ENCODE measurements at places on chromosomes 3 and 15.

DNA sequence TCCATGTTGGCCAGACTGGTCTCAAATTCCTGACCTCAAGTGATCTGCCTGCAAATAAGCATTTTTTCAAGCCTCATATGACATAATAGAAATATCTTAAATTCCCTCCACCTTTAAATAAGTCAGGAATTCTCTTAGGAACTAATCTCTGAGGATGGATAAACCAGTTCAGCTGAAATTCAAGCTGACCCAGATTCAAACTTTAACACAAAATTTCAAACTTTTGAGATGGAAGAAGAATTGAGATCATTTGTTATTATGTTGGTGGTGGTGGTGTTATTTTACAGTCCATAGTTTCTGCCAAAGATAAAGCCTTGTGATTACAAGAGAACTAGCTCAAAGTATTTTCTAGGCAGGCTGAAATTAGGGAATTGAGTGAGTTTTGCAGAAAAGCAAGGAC lies 85.5 kb downstream of the SSR3 start:
- DNase-seq, result no peak

GRCh38 chr3:150161011-150161410 lies 190.3 kb upstream of the PFN2 start:
- DNase-seq, result no peak

- no peak for DNase-seq
Observed at GRCh38 chr3:67192466-67192865, 194.4 kb downstream of the KBTBD8 start.

- no peak for DNase-seq
Observed at GRCh38 chr3:64578062-64578770, 109.6 kb downstream of the ADAMTS9 start.

- DNase-seq, result peak; percentile 61
Observed at GRCh38 chr3:42164656-42165055, 73.5 kb downstream of the TRAK1 start.

- no peak for DNase-seq
Observed at GRCh38 chr3:101017017-101017416, 23.8 kb upstream of the ABI3BP start.

- peak; percentile 88 for DNase-seq
Observed at GRCh38 chr15:72199721-72200212, 2.2 kb upstream of the GRAMD2A start.

GRCh38 chr3:125381743-125382142 lies 6.6 kb upstream of the ZNF148 start:
- DNase-seq, result no peak

GRCh38 chr3:177827511-177828207 lies 630.4 kb upstream of the TBL1XR1 start:
- no peak for DNase-seq

DNA sequence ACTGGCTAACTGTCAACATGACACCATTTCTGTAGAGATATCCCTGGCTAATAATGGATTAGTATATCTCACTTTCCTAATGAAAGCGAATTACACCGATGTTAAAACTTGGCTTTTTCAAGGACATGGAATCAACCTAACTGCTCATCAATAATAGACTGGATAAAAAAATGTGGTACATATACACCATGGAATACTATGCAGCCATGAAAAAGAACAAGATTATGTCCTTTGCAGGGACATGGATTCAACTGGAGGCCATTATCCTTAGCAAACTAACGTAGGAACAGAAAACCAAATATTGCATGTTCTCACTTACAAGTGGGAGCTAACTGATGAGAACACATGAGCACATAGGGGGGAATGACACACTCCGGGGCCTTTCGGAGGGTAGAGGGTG lies 62.6 kb downstream of the ZIC1 start:
- DNase-seq, result no peak

DNA sequence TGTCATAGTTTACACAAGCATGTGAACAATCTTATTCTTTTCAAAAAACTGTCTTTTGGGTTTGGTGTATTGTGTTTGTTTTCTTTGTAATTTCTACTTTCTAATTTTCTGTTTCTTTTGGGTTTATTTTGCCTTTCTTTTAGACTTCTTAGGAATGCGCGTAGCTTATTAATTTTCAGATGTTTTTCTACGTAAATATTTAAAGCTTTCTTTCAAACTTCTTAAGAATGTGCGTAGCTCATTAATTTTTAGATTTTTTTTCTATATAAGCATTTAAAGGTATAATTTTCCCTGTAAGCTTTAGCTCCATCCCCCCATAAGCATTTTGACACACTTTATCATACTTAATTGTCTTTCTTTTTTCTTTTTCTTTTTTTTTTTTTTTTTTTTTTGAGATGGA lies 55.2 kb downstream of the RAD54L2 start:
- no peak for DNase-seq

- DNase-seq, result no peak
Observed at GRCh38 chr3:141642215-141642614, 95.9 kb upstream of the RNF7 start.

- no peak for DNase-seq
Observed at GRCh38 chr3:14787630-14788029, 31.1 kb upstream of the FGD5 start.

DNA sequence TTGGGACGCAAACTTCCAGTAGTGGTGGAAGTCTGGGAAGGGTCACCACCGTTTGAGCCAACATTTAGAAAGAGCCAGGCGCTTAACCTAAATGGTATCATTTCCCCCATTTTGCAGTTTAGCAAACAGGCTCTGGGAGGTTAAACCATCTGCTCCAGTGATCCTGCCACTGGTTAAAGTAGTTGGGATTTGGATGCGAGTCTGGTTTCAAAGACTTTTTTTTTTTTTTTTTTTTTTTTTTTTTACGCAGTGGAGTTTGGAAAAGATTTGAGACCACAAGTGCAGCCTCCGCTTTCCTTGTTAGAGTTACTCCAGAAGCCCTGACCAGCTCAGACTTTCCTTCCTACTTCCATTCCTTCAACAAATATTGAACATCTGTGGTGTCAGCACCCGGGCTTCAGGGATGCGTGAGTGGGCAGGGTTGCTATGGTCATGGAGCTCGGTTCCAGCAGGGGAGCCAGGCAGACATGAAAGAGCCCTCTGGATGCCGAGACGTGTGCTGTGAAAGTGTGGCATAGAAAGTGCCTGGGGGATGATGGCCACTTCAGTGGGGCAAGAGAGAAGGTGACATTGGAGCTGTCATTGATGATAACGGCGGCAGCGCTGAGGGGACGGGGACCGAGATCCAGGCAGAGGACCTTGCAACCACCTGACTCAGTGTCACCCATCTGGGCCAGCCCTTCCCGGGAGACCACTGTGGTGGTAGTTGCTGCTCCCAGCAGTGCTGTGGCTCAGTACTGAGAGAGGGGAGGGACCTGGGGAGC lies 1.1 kb upstream of the RNU6-1 start:
- no peak for DNase-seq

DNA sequence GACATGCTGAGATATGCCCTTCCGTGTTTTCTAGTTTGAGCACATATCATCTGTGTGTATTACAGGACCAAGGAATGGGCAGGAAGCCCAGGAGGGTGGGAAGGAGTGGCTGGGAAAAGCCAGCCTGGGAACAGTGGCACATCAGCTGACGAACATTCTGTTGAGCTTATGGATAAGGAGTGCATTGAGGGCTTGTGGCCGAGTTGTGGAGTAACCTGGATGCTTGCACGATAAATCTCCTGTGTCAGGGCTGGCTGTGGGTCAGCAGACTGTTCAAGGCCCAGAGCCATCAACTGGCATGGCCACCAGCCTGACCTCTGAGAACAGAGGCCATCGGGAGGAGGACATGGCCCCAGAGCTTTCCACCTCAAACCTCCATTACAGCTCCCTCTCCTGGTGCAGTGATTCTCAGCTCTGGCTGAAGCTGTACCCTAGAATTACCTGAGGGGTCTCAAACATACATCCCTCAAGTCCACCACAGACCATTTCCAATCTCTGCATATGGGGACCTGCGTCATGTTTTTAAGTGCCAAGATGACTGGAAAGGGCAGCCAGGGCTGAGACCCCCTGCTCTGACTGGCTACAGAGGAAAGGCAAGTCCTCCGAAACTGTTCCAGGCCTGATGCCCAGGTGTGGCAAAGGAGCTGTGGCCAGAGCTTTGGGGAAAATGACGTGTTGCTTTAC lies 4.8 kb upstream of the VILL start:
- DNase-seq, result no peak

DNA sequence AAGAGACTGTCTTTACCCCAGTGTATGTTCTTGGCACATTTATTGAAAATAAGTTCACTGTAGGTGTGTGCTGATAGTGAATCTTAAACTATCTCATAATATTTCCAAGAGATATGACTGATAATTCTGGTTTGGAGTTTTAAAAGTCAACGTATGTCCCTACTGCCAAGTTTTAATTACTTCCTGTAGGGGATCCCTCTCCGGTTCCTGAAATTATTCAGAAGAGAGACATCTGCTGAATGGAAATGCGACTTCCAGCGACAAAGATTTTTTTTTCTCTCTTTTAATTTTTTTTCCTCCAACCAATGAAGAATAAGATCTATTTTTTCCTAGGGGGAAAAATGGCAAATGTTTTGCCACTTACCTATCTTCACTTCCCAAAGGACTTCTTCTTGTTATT lies 498.9 kb upstream of the TGFBR2 start:
- no peak for DNase-seq

GRCh38 chr3:124824286-124824915 lies 62.8 kb downstream of the ITGB5 start:
- DNase-seq, result no peak

- no peak for DNase-seq
Observed at GRCh38 chr15:69515508-69515907, 62.9 kb downstream of the RPLP1 start.

DNA sequence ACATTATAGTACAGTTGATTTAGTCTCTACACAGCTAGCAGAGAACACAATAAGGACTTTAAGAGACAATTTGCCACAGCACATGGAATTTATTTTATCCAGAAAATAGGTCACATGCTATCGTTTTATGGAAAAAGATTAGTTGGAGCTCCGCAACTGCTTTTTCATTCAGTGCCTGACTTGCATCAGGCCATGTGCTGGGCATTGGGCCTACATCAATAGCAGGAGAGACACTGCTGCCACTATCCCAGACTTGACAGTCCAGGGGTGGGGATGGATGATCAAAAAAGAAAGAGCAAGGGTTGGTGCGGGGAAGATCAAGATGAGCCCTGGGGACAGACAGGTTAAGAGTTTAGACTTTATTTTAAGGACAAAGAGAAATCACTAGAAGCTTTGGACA lies 75.2 kb upstream of the C3orf80 start:
- no peak for DNase-seq

DNA sequence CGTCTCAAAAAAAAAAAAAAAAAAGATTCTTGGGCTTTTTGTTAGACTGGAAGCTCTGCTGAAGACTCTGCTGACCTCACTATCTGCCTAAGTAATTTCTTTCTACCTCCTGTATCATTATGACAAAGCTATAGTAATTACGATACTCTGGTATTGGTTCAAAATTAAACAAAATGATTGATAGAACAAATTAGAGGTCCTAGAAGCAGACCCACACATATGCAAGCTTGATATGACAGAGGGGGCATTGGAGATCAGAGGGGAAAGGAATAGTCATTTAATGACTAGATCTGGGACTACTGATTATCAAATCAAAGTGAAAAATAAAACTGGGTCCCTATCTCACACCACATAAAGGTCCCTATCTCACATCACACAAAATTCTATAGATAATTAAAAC lies 21.9 kb upstream of the AP3B2 start:
- no peak for DNase-seq

GRCh38 chr3:80655216-80655615 lies 887.4 kb upstream of the ROBO1 start:
- DNase-seq, result no peak

GRCh38 chr3:120468635-120469295 lies 18.0 kb upstream of the FSTL1 start:
- DNase-seq, result no peak

- DNase-seq, result peak; percentile 99
Observed at GRCh38 chr3:41961751-41962679, at the start of gene ULK4. Gene ULK4, minus strand, starts transcription at chr3:41962103. Its CDS starts 7,344 bp downstream, at chr3:41954759.

GRCh38 chr3:76551739-76552138 lies 488.2 kb upstream of the ROBO2 start:
- DNase-seq, result no peak

DNA sequence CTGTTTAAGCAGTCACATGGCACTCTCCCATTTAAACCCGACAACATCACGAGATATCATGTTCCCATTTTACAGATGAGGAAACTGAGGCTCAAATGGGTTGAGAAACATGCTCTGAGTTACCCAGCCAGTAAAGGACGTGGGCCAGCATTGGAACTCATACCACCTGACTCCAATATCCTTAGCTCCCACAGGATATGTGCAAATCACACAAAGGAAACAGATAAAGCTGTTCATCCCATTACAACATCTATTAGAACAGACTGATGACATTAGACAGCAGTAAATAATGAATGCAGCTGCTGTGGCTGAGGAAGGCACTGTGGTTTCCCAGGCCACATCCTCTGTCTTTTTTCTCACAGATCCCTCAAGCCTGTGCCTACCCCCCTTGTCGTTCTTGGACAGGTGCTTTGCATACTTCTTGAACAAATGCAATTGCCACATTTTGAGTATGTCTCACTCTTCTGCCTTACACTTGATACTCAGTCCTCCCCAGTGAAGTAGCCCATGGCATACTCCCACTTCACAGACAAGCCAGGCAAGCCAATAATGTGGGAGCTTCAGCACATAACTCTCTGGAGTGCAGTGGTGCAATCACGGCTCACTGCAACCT lies 17.7 kb downstream of the FRMD4B start:
- peak; percentile 68 for DNase-seq

DNA sequence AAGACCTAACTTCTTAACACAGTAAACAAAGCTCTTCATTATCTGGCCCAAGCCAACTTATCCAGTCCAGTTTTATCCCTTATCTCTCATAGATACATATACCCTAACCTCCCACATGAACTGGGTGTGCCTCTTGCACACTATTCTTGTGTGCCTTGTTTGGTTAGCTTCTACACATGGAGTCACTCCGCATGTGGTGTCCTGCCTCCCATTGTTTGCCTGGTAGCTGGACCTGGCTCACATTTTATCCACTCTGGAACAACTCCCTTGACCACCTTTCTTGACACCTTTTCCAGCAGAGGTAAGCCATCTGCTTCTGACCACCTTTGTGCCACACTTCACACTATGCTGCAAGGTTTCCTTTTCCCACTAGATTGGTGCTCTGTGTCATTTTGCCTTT lies 15.2 kb downstream of the TIPARP start:
- DNase-seq, result peak; percentile 32

- DNase-seq, result peak; percentile 81
Observed at GRCh38 chr3:128456776-128457715, 9.6 kb downstream of the DNAJB8 start.

GRCh38 chr3:119236756-119237155 lies 3.9 kb downstream of the B4GALT4 start:
- DNase-seq, result peak; percentile 12

DNA sequence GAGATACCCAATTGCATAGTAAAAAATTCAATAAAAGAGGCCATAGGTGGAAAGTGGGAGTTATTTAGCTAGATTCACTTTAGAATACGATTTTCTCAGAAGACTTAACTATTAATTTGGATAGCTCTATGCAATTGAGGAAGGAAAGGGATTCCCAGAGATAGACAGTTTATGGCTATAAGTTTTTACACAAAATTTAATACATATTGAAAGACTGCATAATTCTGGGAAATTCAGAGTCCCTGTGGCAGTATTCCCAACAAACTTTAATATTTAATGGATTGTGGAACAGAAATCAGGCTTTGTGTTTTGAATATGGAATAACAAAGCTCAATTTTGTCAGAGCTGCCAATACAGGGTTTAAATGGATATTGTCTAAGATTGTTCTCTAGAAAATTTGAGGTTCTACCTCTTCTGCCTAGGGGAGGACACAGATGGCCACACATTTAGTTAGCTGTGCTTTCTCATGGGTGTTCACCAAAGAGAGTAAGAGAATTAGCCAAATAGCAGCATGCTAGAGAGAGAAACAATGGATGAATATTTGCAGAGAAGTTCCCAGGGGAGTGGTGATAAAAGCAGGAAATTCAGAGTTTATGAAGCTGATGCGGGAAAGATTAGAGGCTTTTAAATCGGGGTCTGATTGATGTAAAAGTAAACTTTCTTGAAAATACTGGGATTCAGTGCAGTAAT lies 8.5 kb downstream of the ISL2 start:
- DNase-seq, result no peak

Data from hematopoietic multipotent progenitor cell treated with erythropoietin and hydrocortisone succinate and interleukin-3 and kit ligand, for 6 days (in vitro differentiated cells).